ENCODE measurements at places on chromosomes 4 and X.

GRCh38 chr4:30191902-30192301 lies 528.3 kb upstream of the PCDH7 start:
- no peak for DNase-seq

DNA sequence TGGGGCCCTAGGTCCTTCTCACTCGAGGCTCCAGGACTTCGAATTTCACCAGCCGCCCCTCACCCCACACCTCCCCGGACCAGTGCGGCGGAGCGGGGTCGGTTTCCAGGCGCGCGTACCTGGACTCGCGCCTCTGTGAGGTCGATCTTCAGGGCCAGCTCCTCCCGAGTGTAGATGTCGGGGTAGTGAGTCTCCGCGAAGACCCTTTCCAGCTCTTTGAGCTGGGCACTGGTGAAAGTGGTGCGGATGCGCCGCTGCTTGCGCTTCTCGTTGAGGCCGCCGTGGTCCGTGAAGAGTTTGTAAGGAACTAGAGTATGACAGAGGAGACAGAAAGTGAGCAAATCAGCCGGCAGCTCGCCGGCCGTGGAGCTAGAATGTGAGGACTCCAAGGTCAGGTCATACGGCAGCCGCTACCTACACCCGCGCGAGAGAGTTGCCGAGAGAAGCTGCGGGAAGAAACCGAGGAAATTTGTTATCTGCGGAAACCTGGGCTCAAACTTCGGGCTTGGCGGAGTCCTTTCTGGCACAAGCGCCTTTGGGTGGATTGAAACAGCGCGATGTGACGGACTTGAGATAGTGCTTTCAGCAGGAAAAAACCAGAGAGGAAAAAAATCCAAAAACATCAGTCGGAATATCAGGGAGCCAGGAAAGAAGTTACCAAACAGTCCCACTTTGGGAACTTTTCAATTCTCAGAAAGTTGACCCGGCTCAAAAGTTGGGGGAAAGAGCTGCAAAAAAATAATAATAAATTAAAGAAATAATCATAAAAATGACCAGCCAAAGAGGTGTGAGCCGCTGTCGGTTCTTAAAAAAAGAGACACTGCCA lies 1.1 kb downstream of the PHOX2B start:
- DNase-seq = no peak

- DNase-seq = no peak
These were observed 9.2 kb upstream of the C4orf50 start for GRCh38 chr4:6027392-6027791.

- DNase-seq = no peak
These were observed 19.1 kb downstream of the GPRASP3 start for GRCh38 chrX:102739657-102740056.

GRCh38 chr4:19707876-19708275 lies 543.8 kb upstream of the SLIT2 start:
- DNase-seq = no peak
